Activated naive CD8-positive, alpha-beta T cell treated with anti-CD3 and anti-CD28 coated beads, Interleukin-2, amount 50 U/mL, for 16 hours (primary cell): ENCODE measurements at places on chromosomes 12 and 14.

- DNase-seq = no peak
Observed at GRCh38 chr12:45634273-45634917, 95.1 kb upstream of the ARID2 start.

DNA sequence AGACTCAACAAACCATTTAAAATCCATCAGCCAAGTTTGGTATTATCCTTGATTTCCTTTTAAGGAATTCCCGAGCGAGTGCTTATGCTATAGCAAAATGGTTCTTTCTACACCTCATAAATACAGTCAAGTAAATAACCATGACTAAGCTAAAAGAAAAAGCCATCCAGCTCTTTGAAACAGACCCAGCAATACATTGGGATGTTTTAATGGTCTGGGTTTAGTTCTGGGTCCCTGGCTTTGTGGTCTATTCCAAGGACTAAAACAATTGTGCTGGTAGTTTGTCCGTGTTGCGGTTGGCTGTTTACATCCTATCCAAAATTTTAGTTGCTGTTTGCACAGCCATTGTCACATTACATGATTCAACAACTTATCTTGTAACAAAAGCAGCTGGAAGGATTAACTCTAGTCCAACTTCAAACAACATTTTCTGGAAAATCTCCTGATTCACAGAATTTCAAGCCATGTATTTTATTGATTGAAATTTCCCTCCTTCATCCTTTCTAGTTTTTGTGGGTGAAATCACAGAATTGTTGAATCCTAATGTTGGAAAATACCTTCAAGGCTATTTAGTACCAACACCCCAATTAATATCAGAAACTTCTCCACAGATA is 19.6 kb downstream of the KLRB1 start:
- no peak for DNase-seq

- DNase-seq = no peak
Observed at GRCh38 chr12:122399592-122400373, 22.7 kb downstream of the CLIP1 start.

DNA sequence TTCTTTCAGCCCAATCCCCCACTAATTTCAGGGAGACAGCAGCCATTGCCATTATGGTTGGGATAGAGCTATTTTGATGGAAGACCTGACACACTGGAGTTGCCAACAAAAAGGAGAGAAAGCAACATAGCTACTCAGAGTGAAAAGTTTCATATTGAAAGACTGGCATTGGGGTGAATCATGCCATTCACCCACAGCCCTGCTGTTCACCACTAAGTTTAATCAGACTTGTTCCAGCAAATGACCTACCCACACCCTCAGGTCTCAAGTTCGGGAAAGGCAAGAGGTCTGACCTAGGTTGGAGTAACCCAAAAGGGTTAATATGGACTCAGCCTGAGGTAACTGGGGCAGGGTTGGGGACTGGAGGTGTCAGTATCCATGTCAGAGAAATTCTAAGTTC is 169.2 kb downstream of the PAWR start:
- no peak for DNase-seq

GRCh38 chr12:91202390-91202789 is 19.8 kb upstream of the DCN start:
- DNase-seq = no peak

- DNase-seq = no peak
Observed at GRCh38 chr12:13404111-13404628, 207.6 kb downstream of the EMP1 start.

DNA sequence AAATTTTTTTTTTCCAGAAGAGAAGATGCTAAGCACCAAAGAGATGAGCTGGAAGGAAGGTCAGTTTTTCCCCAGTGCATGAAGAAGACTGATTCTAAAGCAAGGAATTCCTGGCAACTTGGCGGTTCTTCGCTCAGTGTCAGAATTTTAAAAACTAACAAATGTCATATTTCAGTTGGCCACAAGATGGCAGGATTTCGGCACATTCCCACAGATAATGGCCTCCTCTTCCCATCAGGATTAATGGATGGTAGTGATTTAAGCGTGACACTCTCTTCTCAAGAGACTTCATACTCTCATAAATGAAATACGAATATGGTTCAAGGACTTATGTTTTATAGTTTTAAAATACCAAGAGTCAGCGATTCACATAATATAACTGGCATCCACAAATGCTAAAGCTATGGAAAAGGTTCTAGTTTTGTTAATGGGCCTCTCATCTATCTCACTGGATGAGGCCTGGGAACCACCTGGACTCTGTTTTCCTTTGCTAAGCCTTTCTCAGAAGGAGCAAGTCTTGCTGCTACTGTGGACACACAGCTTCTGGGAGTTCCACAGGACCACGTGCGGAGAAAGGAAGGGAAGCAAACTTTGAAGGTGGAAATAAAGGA is 46.1 kb upstream of the PTPRO start:
- no peak for DNase-seq

GRCh38 chr14:22977684-22978486 is 4.5 kb downstream of the AJUBA start:
- no peak for DNase-seq

DNA sequence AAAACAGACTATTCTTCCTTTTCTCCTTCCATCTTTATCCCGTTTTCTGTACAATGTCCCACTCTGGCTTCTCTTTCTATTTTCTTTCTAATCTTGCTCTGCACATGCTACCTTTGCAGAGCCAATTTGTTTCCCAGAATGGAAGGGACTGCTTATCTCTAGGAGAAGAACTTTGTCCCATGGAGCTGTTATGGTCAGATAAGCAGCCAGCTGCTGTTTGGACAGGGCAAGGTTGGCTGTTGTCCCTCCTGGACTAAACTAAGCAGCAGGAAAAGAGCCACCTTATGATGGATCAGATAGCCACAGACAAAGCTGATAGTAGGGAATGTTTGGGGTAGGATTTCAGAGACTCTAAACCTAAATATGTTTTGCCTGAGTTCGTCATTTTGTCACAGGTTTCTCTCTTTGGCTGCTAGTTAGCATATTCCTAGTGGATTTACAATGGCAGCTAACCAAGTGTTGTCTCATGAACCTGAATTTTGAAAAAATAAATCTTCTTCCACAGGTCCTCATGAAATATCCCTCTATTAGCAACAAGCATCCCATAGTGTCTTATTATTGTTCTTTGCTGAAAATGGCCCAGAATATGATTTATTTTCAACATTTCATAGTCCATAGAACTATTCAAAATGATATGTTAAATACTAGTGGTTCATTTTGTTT is 262.8 kb downstream of the SLC16A7 start:
- no peak for DNase-seq

- no peak for DNase-seq
Observed at GRCh38 chr14:67513631-67514108, 19.4 kb upstream of the PLEKHH1 start.

DNA sequence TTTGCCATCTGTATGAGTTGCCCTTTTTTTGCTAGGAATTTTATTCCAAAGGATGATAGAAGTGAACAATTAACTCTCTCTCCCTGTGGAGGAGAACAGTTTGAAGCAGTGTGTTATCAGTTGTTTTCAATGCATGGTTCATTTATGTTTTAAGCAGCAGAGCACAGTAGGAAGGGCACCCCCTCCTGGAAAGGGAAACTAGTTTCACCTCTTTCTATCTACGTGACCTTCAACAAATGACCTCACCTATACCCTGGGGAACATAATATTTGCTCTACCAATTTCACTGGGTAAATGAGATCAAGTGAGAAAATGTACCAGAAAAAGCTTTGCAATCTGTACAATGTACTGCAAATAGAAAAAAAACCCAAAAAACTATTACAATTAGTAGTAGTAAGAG is 5.4 kb upstream of the DCP1B start:
- no peak for DNase-seq

DNA sequence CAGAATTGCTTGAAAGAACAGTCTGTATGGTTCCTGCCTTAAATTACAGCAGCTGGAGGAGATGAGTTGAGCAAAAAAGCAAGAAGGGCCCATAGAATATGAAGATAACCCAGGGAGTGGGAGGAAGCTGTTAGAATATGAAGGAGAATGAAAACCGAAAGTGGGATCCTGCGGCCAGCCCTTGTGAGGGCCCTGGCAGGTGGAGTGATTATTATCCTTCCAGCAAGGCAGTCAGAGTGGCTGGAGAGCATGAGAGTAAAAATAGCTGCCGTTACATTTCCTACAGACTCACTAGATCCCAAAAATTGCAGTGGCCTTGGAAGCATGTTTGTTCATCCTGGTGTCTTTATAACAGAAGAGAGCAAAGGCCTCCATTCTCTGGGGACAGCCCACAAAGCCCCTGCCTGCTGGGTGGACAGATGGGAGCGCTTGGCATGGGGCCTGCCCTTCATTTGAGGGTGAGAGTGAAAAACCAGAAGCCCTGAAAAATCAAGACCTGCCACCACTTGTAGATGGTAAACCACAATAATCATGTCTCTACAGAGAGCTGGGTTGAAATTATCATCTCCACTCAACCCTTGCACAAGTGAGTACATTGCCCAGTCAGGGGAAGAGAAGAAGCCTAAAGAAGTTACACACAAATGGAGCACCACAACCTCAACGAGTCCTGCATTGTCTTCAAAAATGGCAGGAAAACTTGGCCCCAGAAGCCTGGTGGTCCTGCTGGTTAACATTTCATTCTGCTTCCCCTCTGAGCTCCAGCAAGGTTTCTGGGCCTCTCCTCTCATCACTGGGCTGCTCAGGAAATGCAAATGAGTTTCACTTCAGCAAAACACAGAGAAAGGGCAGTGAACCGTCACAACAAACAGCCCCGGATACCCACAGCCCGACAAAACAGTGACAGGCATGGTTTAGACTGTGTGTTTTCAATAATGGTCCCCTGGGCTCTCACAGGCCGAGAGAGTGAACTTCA is 20.5 kb downstream of the ZDHHC22 start:
- no peak for DNase-seq

DNA sequence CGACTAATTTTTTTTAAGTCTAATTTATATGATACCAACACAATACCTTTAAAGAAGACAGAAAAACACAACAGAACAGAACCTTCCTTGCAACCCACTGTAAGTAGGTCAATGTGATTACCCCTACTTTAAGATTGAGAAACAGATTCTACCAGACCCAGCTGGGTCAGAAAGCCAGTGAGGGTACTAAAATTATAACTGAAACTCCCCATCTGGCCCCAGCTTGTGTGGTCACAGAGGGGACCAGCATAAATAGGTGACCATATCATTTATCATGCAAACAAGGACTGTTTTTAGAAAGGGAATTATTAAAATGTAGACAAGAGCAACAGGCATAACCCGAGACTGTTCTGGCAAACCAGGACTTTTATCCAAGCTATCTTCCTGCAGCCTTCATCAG is 30.1 kb upstream of the FRMD6 start:
- no peak for DNase-seq

DNA sequence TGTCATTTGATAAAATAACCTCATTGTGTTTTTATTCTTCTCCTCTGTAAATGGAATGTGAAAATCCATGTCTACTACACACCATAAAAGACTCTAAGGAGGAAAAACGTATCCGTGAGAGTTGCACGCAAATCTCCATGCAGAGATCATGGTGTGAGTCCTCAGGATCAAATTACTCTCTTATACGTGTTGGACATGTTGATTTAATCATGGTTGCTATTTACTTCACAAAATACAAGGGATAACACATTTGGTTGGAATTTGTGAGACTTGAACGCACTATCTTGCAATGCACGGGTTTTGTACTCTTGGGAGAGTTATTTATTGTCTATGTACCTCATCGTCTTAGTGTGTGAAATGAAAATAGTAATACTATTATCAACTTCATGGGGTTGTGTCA is 128.0 kb upstream of the RASSF8 start:
- DNase-seq = no peak

- DNase-seq = no peak
Observed at GRCh38 chr12:108240027-108240785, 98.9 kb downstream of the CMKLR1 start.

DNA sequence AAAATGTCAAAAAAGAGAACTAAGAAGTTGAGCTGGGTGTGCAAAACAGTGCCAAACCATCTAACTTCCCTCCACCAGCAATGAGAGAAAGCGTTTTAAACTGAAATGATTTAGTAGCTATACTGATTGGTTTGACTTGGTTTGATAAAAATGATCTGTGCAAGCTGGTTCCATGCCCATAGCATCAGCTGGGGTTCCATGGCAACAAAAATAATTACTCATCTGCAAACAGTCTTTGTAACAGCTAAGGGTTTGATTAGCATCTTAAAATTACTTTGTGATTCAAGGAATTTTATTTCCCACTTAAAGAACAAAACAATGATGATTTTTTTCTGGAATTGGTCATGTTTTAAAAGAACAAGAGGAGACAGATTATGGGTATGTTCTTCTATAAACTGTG is 15.0 kb upstream of the BICD1 start:
- no peak for DNase-seq

DNA sequence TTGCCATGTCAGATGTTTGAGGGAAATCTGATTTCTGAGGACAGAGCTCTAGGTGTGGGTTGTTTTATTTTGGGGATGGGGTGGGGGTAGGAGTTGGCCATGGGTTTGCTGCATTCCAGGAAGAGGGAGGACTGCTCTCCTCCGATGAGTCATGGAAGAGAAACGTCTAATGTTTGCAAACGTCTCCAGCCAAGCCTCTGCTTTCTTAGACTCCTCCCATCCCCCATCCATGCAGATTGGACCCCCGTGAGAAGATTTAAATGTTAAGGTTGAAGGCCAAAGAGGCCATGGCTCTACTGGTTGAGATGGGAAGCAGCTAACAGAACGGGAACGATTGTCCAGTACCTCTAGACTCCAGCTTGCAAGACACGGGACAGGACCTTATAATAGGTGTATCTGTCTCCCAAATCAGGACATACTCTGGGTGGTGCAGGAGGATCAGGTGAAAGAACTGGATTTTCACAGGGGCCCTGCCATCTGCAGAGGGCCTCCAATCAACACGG is 11.4 kb upstream of the ATP2A2 start:
- DNase-seq = no peak

DNA sequence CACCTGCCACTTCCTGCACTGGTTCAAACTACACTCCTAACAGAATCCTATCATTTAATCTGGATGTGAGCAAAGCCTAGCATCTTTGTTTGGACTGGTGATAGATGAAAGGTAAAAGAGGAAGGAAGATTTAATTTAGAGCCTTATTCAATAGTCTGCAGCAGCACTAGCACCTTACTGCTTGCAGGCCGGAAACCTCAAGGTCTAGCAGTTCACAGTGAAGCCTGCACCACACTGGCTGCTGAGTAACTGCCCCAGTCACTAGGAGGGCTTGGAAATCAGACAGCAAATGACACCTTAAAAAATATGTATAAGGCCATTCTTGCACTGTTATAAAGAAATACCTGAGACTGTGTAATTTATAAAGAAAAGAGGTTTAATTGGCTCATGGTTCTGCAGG is 358.0 kb downstream of the DAD1 start:
- no peak for DNase-seq

- DNase-seq = no peak
Observed at GRCh38 chr12:110635055-110635454, 21.1 kb downstream of the TCTN1 start.

GRCh38 chr12:67797185-67797741 is 148.7 kb downstream of the DYRK2 start:
- no peak for DNase-seq

GRCh38 chr12:47397664-47398281 is 308.1 kb downstream of the RPAP3 start:
- no peak for DNase-seq
